ENCODE measurements at places on chromosomes 6 and 20. TPM values are rescaled to one million over a fixed set of nuclear protein-coding genes. Genes with fewer than 3 reads are reported as not detected.

DNA sequence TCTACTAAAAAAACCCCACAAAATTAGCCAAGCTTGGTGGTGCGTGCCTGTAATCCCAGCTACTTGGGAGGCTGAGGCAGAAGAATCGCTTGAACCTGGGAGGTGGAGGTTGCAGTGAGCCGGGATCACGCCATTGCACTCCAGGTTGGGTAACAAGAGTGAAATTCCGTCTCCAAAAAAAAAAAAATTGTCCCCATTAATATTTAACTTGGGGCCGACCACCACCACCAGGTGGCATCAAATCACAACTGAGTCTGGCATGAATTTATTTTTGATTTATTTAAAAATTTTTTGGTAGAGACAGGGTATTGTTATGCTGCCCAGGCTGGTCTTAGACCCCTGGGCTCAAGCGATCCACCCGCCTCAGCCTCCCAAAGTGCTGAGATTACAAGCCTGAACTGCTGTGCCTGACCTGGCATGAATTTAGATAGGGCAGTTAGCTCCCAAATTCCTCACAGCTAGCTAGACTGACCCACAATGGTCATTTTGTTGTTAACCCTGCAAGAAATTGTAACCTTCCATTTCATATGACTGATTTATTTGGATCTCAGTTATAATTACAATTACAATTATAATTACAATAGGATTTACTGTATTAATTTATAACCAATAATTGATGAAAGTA lies 17.1 kb upstream of the BEND3 start:
- DNase-seq, result peak; percentile 27

DNA sequence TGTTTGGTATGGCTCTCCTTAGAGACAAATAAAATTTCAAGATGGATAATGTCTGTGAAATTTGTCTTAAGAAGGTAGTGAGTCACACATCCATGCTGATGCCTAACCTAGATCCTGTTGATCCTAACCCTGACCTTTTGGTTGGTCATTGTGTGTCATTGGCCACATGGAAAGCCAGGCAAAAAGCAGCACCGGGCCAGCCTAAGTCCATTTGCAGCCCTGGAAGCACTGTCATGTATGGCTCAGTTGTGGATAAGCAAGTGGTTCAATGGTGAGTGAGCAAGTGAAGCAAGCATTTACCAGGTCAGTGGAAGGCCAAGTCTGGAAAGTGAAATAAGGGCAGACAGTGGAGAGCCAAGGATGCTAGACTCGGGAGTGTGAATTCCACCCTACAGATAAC lies 12.1 kb upstream of the XRN2 start:
- DNase-seq, result peak; percentile 14

DNA sequence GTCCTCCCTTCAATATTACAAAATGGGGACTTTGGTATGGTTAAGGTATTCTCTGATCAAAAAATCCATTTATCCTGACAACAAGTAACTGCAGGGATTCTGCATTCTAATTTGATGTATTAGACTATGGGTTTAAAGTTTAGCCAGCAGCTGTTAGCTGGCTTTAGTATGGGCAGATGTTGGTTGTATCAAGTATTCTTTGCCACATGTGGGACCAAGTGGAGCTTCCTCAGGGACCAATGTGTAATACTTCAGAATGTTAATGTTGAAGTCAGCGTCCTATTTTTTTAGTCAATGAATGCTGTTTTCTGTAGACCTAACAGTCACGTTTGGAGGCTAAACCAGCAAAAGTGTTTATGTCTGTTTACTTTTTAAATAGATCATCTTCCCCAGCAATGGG lies 41.4 kb downstream of the MOXD1 start:
- DNase-seq, result peak; percentile 3

DNA sequence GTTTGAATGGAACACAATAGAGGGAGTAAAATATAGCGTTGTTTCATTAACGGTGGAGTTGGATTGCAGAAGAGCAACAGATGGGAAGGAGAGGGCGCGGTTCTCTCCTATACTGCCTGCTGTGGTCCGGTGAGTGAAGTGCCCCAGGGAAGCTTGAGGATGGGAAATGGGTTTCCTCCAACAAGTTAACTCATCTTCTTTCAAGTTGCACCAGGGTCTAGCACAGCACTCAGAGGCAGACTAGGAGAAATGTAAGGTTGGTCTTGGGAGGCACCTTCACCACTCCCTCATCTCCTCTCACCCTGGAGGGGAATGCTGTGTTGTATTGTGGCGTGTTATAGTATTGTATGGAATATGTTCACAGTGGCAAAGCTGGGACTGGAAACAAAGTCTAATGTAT lies 96.9 kb upstream of the SLC24A3 start:
- DNase-seq, result no peak

- no peak for DNase-seq
These were observed 45.3 kb upstream of the CNR1 start for GRCh38 chr6:88211446-88211845.

- DNase-seq, result no peak
These were observed 1023.6 kb upstream of the CITED2 start for GRCh38 chr6:140398076-140398475.

- no peak for DNase-seq
These were observed 728.3 kb upstream of the EYS start for GRCh38 chr6:66435321-66435720.

RAET1L gene
- not detected for total RNA-seq

Data from fibroblast of villous mesenchyme (primary cell).